ENCODE measurements at places on chromosomes 5 and 9. TPM values are rescaled to one million over a fixed set of nuclear protein-coding genes. Genes with fewer than 3 reads are reported as not detected.

TSSK1B gene
- total RNA-seq: 0.88 TPM

SIT1 gene
- total RNA-seq: 1.9 TPM

NOTCH1 gene
- total RNA-seq: 32.0 TPM

CARTPT gene
- total RNA-seq: not detected

AK3 gene
- total RNA-seq: 96.4 TPM

TMEM215 gene
- not detected for total RNA-seq

IGFBPL1 gene
- total RNA-seq: not detected

B4GALT1 gene
- total RNA-seq: 51.9 TPM

SPINK5 gene
- total RNA-seq: 810 TPM

SOWAHA gene
- 0.13 TPM for total RNA-seq

ANKRD34B gene
- not detected for total RNA-seq

CD14 gene
- total RNA-seq: 58.1 TPM

GRPEL2 gene
- total RNA-seq: 23.1 TPM

FOXD1 gene
- 3.5 TPM for total RNA-seq

TMEM174 gene
- not detected for total RNA-seq

CAPSL gene
- total RNA-seq: not detected

GAPT gene
- total RNA-seq: not detected

FOXD4 gene
- 0.19 TPM for total RNA-seq

NR2F1-AS1 gene
- total RNA-seq: 1.6 TPM

OLFM1 gene
- total RNA-seq: 13.7 TPM

SPINK13 gene
- not detected for total RNA-seq

PPP3R2 gene
- total RNA-seq: not detected

SLC6A3 gene
- total RNA-seq: not detected

SLC27A6 gene
- 1.3 TPM for total RNA-seq

SMIM33 gene
- not detected for total RNA-seq

SLC44A1 gene
- total RNA-seq: 30.9 TPM

MEGF9 gene
- 18.2 TPM for total RNA-seq

ZNF367 gene
- total RNA-seq: 6.9 TPM

PALM2AKAP2 gene
- 0.57 TPM for total RNA-seq

MOB3B gene
- 4.1 TPM for total RNA-seq

PCDHA6 gene
- total RNA-seq: 0.27 TPM

PDE6A gene
- 0.04 TPM for total RNA-seq

ADCY2 gene
- 0.19 TPM for total RNA-seq

CCNJL gene
- 0.04 TPM for total RNA-seq

CMYA5 gene
- total RNA-seq: 0.44 TPM

PCDHA9 gene
- total RNA-seq: not detected

PPP2R2B gene
- 0.70 TPM for total RNA-seq

All from esophagus squamous epithelium (tissue), 5 donors.